ENCODE measurements at places on chromosomes 1 and 21.

DNA sequence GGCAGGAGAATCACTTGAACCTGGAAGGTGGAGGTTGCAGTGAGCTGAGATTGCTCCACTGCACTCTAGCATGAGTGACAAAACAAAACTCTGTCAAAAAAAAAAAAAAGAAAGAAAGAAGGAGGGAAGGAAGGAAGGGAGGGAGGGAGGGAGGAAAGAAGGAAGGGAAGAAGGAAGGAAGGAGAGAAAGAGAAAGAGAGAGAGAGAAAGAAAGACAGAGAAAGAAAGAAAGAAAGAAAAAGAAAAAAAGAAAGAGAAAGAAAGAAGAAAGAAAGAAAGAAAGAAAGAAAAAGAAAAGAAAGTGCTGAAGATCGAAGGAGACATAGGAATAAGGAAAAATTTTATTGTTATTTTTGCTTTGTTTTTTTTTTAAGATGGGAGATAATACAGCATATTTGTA is 166.7 kb downstream of the SLC44A5 start:
- H3K27ac ChIP-seq = no peak overlapping the region
- H3K36me3 ChIP-seq = no peaks in the 10 kb centered on the region
- no peak for DNase-seq
- H3K4me1 ChIP-seq = no peaks in the 10 kb centered on the region
- H3K4me3 ChIP-seq = no peak overlapping the region
- H3K27me3 ChIP-seq = no peaks in the 10 kb centered on the region

DNA sequence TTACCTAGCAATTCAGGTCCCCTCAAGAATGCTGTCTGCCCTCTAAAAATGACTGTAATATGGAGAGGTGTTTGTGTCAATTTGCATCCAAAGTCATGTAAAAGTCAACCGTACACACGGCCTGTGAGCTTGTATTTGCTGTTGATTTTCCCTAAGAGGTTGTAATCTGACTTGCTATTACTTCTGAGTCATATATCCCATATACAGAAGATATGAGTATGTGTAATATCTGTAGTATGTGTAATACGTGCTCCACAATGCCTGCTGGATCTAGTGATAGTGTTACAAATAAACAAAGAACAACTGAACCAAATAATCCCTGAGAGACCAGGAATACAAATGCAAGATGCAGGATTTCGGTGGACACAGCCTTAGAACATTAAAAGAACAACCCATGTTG is 1.4 kb upstream of the KCNJ6 start:
- H3K4me1 ChIP-seq = peaks cover 13% of the 10 kb centered on the region
- peak; percentile 62 for DNase-seq
- no peaks in the 10 kb centered on the region for H3K36me3 ChIP-seq
- H3K4me3 ChIP-seq = no peak overlapping the region
- H3K27ac ChIP-seq = no peak overlapping the region

DNA sequence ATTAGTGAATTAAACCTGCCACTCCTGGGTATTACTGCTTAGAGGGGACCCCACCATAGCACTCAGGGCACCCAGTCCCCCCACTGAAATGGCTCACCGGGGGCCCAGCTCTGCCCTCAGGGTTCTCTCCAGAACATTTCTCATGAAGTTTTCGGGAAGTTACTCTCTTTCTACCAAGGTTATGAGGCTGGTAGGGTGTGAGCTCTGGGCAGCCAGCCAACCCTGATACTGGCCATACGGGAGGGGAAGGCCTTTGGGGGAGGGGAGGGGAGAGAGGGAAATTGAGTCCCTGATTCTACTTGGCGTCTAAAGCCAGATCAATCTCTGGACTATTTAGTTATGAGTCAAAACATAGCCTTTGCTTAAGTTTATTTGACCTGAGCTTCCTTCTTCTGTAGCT is 12.9 kb upstream of the PDE9A start:
- DNase-seq = no peak
- no peaks in the 10 kb centered on the region for H3K4me1 ChIP-seq
- H3K27me3 ChIP-seq = peaks cover 23% of the 10 kb centered on the region

- H3K27ac ChIP-seq = no peak overlapping the region
- no peaks in the 10 kb centered on the region for H3K4me1 ChIP-seq
- peaks cover 5% of the 10 kb centered on the region for H3K27me3 ChIP-seq
- no peak overlapping the region for H3K4me3 ChIP-seq
- DNase-seq = no peak
Observed at GRCh38 chr1:46431695-46432094, 37.6 kb downstream of the FAAH start.

DNA sequence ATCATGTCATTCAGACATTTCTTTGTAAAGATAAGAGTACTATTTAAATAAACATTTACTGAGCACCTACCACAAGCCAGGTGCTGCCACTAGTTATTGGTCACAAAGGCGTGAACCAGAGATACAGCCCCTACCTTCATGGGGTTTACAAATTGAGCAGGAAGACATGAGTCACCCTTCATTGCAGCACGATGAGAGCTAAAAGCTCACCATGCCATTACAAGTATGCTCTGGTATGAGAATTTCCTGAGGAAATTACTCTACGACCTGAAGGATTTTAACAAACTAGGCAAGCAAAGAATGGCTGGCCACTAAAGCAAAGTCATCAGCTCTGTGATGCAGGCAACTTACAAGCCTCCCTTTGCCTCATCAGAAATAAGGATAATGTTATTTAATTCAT is 346.8 kb downstream of the BRINP2 start:
- H3K4me3 ChIP-seq = no peak overlapping the region
- H3K27me3 ChIP-seq = no peaks in the 10 kb centered on the region
- no peaks in the 10 kb centered on the region for H3K36me3 ChIP-seq
- H3K27ac ChIP-seq = no peak overlapping the region
- no peaks in the 10 kb centered on the region for H3K4me1 ChIP-seq
- DNase-seq = peak; percentile 38

DNA sequence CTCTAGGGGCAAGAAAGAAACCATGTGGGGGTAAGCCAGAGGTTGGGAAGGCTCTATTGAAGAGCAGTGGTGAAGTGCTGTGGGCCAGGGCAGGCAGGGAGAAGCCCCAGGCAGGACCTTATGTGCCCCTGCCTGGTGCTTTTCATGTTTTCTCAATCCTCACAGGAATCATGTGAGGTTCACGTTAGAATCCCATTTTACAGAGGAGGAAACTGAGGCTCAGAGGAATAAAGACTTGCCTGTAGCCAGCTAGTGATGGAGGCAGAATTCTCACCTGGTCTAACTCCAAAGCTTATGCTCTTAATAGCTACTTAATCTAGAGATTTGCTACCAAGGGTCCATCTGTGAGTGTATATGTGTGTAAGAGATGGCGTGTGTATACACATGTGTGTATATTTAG is 4.2 kb downstream of the TTC22 start:
- peaks cover 63% of the 10 kb centered on the region for H3K4me1 ChIP-seq
- H3K27ac ChIP-seq = no peak overlapping the region
- no peak for DNase-seq

GRCh38 chr1:199545780-199546179 is 481.7 kb upstream of the NR5A2 start:
- H3K4me1 ChIP-seq = peaks cover 16% of the 10 kb centered on the region
- DNase-seq = peak; percentile 40
- H3K27me3 ChIP-seq = no peaks in the 10 kb centered on the region
- no peak overlapping the region for H3K4me3 ChIP-seq
- no peaks in the 10 kb centered on the region for H3K36me3 ChIP-seq

- H3K4me1 ChIP-seq = no peaks in the 10 kb centered on the region
- no peak for DNase-seq
- no peaks in the 10 kb centered on the region for H3K36me3 ChIP-seq
- H3K4me3 ChIP-seq = no peak overlapping the region
- H3K27ac ChIP-seq = no peak overlapping the region
Observed at GRCh38 chr1:248788327-248788726, 32.8 kb upstream of the LYPD8 start.

GRCh38 chr1:246875041-246876026 is 56.4 kb downstream of the AHCTF1 start:
- no peak overlapping the region for H3K4me3 ChIP-seq
- peaks cover 17% of the 10 kb centered on the region for H3K4me1 ChIP-seq
- peak overlapping the region; percentile 47 for H3K27ac ChIP-seq
- H3K27me3 ChIP-seq = no peaks in the 10 kb centered on the region
- peak; percentile 83 for DNase-seq
- H3K36me3 ChIP-seq = peaks cover 76% of the 10 kb centered on the region

DNA sequence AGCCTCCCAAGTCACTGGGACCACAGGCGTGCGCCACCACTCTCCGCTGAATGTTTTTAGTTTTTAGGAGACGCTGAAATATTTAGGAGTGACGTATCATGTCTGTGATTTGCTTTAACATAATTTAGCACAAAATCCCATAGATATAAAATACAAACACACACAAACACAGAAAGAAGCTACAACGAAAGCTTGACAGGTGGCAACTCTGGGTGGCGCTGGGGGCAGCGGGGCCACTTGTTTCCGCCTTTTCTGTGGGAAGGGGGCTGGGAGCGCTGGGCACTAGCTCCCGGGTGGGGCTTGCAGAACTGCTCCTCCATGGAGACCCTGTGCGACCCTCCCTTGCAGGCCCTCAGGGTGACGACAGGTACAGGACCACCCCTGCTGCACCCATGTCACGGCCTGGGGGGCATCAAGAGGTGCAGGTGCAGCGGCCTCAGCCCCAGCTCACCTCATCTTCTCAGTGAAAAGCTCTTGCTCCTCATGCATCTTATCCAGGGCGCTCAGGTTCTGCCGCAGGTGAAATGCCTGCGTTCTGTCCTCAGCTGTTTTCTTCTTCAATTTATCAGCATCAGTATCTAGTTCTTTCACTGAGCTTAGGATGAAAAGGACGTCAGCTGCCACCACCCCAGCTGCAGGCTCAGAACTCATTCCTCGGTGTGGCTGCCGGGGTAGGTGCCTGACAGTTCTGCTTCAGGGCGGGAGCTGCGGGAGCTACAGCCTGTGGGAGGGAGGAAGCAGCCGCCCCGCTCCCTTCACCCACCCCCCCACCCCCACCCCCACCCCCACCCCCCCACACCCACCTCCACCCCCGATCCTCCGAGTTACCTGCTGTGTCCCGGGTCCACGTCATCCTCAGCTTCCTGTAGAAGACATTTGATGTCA is 15.3 kb downstream of the CFAP74 start:
- DNase-seq = no peak
- no peaks in the 10 kb centered on the region for H3K4me1 ChIP-seq
- no peak overlapping the region for H3K4me3 ChIP-seq
- no peaks in the 10 kb centered on the region for H3K27me3 ChIP-seq

- no peaks in the 10 kb centered on the region for H3K27me3 ChIP-seq
- DNase-seq = no peak
- H3K4me1 ChIP-seq = peaks cover 16% of the 10 kb centered on the region
- no peak overlapping the region for H3K27ac ChIP-seq
- H3K36me3 ChIP-seq = no peaks in the 10 kb centered on the region
Observed at GRCh38 chr1:61301824-61302657, 219.7 kb downstream of the NFIA start.

GRCh38 chr1:187415065-187415464 is 586.3 kb downstream of the PLA2G4A start:
- no peaks in the 10 kb centered on the region for H3K36me3 ChIP-seq
- H3K4me3 ChIP-seq = no peak overlapping the region
- no peak for DNase-seq
- H3K27ac ChIP-seq = no peak overlapping the region

- no peak overlapping the region for H3K4me3 ChIP-seq
- H3K36me3 ChIP-seq = no peaks in the 10 kb centered on the region
- no peaks in the 10 kb centered on the region for H3K4me1 ChIP-seq
- H3K27me3 ChIP-seq = peaks cover 98% of the 10 kb centered on the region
- no peak for DNase-seq
Observed at GRCh38 chr21:33115631-33116510, 45.9 kb downstream of the OLIG1 start.

DNA sequence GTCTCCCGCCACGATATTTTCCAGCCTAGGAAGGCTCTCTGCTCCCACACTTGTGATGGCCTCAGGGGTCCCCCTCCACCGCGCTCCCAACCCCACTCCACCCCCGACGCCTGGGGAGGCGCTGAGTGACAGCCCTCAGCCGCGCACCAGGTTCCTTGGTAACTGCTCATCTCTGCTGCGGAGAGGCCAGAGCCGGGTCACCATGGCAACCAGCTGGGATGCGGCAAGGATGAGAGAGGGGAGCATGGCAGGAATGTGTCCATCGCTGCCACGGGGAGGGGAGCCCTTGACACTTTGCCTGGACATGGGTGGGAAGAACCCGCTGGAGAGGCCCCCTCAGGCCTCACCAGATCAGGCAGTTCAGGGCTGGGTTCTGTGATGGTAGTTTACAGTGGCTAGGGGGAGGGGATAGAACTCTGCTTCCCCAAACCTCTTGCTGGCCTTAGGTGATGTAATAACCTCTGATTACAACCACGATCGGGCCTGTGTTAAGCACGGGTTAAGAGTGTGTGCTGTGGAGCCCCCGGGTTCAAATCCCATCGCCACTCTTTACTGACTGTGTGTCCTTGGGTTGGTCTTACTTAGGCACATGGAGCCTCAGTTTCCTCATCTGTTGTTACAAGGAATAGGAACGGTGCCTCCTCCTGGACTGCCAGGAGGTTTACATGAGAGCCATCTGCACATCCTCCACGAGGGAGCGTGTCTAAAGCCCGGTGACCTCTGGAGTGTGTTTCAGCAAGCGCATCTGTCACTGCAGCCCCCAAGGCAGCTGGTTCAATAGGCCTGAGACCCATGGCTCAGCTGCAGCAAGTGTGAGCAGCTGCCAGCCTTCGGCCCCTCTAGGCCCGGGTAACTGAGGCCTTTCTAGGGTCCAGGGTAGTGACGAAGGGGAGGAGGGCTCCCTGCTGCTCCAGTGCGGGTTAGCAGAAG is 6.3 kb downstream of the KIF17 start:
- H3K36me3 ChIP-seq = no peaks in the 10 kb centered on the region
- H3K4me1 ChIP-seq = no peaks in the 10 kb centered on the region
- no peak overlapping the region for H3K27ac ChIP-seq
- no peak overlapping the region for H3K4me3 ChIP-seq
- H3K27me3 ChIP-seq = no peaks in the 10 kb centered on the region

DNA sequence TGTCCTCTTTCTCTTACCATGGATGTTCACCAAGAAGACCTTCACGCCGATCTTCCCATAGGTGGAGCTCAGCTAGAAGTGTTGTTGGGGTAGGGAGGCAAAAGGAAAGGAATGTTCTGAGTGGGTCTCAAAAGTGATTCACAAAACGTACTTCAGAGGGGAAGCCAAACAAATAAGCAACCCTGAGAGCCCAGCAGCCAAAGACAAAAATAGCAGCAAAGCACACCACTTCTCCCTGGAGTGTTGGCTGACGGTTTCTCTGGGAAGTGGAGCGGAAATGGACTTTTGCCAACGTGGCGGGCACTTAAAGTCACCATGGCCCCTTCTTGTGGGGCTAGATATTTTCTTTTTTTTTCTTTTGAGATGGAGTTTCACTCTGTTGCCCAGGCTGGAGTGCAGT is 23.1 kb downstream of the SLC26A9 start:
- H3K4me3 ChIP-seq = no peak overlapping the region
- H3K4me1 ChIP-seq = 0 out of 2 replicates have a peak, but pooled peaks cover under 1% of the 10 kb centered on the region
- no peak overlapping the region for H3K27ac ChIP-seq
- no peaks in the 10 kb centered on the region for H3K36me3 ChIP-seq

Data from PC-3 (cell line).